ENCODE measurements at places on chromosomes 7 and 10.

GRCh38 chr7:149496642-149497391 lies 792 bp downstream of the ZNF746 start:
- DNase-seq = peak; percentile 54

DNA sequence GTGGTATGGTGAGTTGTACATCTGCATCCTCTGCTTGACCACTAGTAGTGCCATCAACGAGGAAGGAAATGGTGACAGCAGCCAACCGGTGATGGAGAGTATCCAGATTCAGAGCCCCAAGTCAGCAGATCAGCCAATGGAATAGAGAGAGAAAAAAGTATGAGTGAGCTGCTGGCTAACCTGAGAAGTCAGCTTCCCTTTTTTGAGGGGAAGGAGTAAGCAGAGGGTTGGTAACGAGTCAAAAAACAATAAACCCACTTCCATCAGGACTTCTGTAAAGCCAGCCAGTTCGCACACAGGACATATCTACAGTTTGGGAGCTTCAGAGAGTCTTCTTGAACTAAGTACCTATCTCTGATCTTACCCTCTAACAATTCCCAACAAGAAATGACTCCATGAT lies 8.9 kb downstream of the SLC25A28 start:
- no peak for DNase-seq

- peak; percentile 27 for DNase-seq
Measured at GRCh38 chr7:97971120-97971989, 18.6 kb downstream of the OCM2 start.

GRCh38 chr7:48962821-48963505 lies 38.6 kb downstream of the CDC14C start:
- no peak for DNase-seq

DNA sequence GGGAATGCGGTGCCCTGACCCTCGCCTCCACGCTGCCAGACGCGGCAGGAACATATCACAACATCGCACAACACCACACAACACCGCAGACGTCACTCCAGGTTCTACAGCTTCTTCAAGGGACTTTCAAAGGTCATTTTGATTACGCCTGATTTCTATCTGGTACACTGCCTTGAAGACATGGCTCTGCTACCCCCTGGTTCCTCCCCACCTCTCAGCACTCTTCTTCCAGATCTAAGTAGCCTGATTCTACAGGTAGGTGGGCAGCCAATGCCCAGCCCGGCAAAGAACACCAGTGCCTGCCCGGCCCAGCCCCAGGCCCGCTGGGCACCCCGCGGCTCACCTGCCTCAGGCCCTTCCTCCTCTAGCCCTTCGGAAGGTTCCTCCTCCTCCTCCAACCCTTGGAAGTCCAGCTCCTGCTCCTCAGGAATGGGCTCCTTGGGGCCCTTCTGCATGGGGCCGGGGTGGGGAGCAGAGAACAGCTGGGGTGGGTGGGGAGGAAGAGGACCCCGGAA lies 8.4 kb downstream of the GIGYF1 start:
- DNase-seq = no peak

GRCh38 chr7:128846781-128847444 lies 15.7 kb upstream of the ATP6V1F start:
- no peak for DNase-seq
